ENCODE measurements at places on chromosomes 5 and 9. TPM values are rescaled to one million over a fixed set of nuclear protein-coding genes. Genes with fewer than 3 reads are reported as not detected.

TTC39B gene
- 10.5 TPM for total RNA-seq

GRCh38 chr5:151663617-151664293 lies 23.0 kb downstream of the SPARC start:
- DNase-seq: no peak

ZBTB5 gene
- 8.0 TPM for total RNA-seq

TUSC1 gene
- 13.7 TPM for total RNA-seq

RPS14 gene
- 4,846 TPM for total RNA-seq

DNA sequence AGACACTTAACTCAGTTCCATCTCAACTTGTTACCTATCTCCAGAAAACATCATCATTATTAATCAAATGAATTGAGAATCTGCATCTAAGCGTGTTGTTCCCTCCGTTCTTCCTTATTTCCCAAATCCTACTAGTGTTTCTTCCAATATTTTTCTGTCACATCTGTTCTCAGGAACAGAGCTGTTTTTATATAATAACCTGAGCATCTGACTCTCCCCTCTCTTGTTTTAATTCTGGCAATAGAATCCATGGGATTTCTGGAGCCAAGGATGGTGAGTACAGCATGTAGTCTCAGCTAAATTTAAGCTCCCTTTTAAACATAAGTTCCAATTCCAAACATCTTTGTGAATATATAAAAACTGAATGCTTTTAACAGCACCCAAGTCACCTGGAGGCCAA lies 558.3 kb downstream of the DTWD2 start:
- no peak for DNase-seq

DNA sequence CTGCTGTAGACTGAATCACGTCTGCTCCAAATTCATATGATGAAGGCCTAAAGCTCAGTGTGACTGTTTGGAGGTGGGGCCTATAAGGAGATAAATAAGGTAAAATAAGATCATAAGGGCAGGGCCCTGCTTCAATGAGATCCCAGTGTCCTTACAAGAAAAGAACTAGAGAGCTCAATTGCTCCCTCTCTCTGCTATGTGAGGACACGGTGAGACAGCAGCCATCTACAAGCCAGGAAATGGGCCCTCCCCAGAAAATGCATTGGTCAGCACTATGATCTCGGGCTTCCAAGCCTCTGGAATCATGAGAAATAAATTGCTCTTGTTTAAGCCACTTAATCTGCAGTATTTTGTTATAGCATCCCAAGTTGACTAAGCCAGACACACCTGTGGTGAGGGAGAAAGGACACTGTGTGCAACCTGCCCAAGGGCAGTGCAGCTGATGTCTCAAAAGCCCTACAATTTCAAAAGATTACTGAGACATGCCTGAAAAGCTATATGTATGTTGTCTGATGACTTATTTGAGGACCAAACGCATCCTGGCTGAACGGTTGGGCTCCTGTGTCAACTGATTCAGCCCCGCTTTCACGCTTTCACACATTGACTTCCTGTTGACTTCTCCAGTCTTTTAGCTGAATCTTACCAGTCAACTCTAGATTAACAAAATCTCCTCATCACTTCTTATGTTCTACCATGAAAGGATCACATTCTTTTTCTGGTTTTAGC lies 13.2 kb downstream of the GZMK start:
- peak; percentile 25 for DNase-seq

GRCh38 chr9:133035669-133036068 lies 4.9 kb downstream of the GTF3C5 start:
- DNase-seq: no peak

DNA sequence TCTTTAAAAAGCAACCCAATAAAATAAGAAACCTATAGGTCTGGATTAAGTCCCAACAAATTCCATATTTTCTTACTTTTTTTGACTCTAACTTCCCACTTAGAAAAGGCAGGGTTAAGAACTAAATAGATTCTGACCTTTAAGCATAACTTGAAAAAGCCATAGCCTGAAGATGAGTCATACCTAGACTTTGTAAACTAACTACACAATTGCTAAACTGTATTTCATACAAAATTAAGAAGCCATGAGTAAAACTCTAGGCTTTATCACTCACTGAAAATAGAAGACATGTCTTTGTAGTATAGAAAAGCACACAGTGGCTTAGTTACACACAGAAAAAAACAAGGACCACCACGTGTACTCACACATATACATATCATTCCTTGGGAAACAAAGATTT lies 51.5 kb downstream of the MLLT3 start:
- no peak for DNase-seq

GRCh38 chr5:84862132-84862531 lies 477.5 kb upstream of the EDIL3 start:
- DNase-seq: no peak

- DNase-seq: no peak
Measured at GRCh38 chr9:133346021-133346785, 1.7 kb downstream of the MED22 start.
